Cortex of kidney (tissue), 1 donor: ENCODE measurements at places on chromosomes 11 and 22.

DNA sequence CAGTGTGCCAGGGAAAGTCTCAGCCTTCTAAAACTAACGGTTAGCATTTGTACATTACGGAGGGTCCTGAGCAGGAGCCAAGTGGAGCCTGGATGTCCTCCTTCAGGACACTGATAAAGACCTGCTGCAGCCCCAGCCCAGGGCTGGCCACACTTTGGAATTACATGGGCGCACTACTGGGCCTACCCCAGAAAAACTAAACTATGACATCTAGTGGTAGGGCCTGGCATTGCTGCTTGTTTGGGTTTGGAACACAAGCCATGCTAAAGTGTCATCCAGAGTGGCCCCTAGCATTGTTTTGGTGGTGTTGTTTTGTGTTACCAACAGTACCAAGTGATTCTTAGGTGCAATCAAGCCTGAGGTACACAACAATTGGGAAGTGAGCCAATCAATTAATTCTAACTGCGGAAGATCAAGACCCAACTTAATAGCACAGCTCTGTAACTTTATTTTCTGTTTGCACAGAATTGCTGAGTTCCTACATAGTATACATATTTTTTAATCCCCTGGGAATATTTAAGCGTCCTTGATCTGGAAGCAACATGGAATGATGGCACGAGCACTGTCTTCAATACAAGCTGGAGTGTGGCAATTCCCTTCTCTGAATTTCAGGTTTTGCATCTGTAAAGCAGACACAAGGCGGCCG, 340.7 kb downstream of the LARGE1 start:
- no peak for DNase-seq

DNA sequence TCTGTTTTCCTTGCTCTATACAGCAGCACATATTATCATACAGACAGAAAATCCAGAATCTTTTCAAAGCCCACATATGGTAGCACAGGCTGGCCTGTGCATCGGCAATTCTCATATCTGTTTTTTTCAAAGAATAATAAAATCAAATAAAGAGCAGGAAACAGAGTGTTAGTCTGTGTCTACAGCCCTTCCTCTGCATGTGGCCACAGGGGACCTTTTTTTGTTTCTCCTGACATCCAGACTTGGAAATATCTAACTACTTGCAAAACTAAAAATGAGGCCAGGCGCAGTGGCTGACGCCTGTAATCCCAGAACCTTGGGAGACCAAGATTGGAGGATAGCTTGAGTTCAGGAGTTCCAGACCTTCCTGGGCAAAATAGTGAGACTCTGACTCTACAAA, 20.3 kb downstream of the LAYN start:
- DNase-seq, result no peak

- DNase-seq, result no peak
These were observed 16.0 kb downstream of the RRP8 start for GRCh38 chr11:6587360-6587953.

DNA sequence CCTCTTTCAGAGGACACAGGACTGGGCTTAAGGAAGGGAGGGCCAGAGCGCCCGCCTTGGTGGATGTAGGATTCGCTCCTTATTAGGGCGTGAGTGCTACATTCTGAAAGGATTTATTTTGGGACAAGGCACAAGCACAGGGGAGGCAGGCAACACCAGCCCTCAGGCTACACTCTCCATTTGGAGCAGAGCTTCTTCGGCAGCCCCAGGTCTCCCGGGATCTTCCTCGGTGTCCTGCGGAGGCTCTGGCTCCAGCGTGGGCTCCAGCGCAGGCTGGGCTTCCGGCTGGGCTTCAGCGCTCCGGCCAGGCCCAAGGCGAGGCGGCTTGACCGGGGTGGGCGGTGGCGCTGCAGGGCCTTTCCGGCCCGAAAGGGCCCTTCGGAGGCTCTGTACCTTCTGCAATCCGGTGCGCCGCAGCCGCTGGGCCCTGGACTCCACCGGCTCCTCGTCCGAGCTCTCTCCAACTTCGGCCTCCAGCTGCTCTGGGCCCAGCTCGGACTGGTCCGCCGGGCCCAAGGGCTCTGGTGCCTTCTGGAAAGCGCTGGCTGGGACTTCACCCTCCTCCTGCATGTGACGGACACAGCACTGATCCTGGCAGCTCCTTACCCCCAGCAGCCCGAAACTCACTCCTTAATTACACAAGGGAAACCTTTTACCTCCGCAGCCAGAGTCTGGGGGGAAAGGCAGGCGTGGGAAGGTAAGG, 1.1 kb downstream of the CAVIN3 start:
- peak; percentile 21 for DNase-seq

- no peak for DNase-seq
These were observed 198.3 kb upstream of the PLET1 start for GRCh38 chr11:112459001-112459400.

- DNase-seq, result no peak
These were observed 11.1 kb downstream of the KCNJ4 start for GRCh38 chr22:38443628-38444521.

- DNase-seq, result no peak
These were observed 12.3 kb downstream of the IL17RA start for GRCh38 chr22:17097062-17097461.

GRCh38 chr11:126210871-126211235, 597 bp downstream of the RPUSD4 start:
- DNase-seq, result no peak

- no peak for DNase-seq
These were observed 56.8 kb downstream of the CDKN1C start for GRCh38 chr11:2828585-2829330.

DNA sequence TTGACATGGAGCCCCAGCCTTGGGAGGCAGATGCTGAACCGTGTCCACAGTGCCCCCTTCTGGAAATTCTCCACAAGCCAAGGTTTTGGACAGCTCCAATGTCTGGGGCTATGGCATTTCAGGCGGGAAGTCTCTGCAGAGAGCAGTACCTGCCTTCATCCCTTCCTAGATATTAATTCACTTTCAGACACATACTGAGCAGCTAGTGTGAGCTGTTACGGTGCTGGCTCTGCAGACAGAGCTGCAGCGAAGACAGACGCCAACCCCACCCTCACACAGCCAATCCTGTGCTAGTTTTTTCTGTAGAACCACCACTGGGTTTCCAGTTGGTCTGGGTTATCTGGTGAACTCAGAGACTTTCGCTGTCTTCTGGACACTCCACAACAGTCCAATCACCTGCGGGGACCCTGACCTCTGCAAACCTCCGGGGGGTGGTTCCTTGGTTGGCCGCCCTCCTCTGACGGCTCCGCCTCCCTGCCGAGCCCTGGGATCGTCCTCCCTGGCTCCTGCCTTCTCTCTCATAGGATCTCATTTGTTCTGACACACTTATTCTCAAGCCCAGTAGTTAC, 9.1 kb downstream of the LMF2 start:
- no peak for DNase-seq

- no peak for DNase-seq
These were observed 17.4 kb downstream of the SMCO4 start for GRCh38 chr11:93525601-93526345.

DNA sequence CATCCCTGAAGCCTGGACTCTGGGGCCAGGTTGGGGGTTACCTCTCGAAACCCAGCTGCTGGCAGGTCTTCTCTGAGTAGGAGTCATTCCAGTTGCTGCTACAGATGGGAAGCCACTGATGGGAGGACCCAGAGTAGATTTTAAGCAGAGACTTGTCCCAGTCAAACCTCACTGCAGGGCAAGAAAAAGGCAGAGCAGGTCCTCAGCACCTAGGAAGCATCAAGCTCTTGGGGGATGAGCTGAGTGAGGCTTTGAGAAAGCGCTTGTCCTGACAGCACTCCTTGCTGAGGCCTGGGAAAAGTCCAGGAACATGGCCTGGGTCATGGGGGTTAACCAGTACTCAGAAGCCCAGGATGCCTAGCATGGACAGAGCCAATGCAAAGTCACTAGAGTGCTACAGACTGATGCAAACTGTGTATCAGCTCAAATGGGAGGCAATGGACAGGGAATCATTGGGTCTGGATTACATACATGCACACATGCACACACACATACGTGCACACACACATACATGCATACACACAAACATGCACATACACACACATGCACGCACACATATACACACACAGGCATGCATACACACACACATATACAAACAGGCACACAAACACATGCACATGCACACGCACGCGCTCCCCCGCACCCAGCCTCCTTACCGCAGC, 15.3 kb downstream of the TMPRSS13 start:
- DNase-seq, result no peak

DNA sequence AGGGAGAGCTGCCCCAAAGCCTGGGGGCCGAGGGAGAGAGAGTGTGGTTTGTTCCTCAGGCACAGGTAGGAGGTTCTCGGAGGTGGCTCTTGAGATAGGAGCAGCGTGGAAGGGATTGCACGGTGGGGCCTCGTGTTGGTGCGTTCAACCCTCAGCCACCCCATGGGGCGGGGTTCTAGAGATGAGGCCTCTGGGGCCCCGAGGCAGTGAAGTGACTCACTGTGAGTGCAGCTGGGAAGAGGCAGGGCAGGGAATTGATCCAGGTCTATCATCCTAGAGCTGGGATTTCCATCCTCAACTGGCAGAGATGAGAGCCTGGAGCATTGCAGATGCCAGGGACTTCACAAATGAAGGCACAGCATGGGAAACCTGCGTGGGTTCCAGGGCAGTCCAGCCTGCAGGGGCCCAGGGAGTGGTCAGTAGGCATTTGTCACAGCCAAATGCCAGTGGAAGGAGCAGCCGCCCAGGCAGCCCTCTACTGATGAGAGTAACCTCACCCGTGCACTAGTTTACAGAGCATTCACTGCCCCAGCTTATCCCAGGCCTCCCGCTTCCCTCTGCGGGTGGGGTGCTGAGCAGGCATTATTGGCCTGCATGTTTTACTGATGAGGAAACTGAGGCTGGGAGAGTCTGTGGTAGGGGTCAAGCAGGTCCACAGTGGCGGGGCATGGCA, 5.1 kb upstream of the SMARCB1 start:
- no peak for DNase-seq

GRCh38 chr11:28808771-28809170, 700.6 kb downstream of the METTL15 start:
- DNase-seq, result no peak

DNA sequence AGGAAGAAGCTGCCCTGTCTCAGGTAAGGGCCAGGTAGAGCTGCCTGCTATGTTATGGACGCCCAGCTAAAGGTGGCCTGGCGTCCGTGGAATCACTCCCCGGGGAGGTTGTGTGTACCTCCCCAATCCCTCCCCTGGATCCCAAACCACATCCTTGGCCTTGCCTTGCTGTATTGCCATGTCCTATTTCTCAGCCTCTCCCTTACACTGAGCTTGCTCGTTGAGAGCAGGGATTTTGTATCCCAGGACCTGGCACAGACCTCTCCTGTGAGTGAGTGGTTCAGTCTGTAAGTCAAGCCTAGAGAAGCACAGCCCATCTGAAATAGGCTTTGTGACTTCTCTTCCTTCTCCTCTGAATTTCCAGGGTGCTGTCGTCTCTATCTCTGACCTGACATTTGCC, 53.9 kb downstream of the TRAF6 start:
- DNase-seq, result no peak

- DNase-seq, result no peak
These were observed 29.5 kb upstream of the FTH1 start for GRCh38 chr11:61996933-61997332.

DNA sequence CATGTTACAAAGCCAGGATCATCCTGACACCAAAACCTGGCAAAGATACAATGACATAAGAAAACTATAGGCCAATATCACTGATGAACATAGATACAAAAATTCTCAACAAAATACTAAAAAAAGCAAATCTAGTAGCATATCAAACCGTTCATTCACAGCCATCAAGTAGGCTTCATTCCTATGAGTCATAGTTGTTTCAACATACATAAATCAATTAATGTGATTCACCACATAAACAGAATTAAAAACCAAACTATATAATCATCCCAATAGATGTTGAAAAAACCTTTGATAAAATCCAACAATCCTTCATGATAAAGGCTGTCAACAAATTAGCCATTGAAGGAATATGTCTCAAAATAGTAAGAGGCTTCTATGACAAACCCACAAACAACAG, 1007.2 kb upstream of the RAG2 start:
- no peak for DNase-seq

DNA sequence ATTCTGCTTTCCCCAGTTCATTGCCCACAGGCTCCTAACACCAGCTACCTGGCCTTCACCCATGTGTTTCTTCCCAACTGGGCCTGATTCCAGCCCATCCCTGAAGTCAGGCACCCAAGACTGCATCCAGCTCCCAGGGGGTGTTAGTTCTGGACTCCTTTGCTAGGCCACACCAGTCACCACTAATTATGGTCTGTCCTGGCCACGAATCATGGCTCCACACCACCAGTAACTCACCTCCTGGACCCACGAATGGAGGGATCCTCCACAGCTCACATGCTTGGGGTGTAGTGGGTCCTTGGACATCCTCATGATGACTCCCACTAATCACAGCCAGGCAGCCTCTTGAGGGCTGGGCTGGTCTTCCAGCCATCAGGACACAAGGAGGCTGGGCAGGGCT, 3.6 kb upstream of the RASL10A start:
- DNase-seq, result no peak

GRCh38 chr11:111774955-111775710, 8.9 kb upstream of the PPP2R1B start:
- no peak for DNase-seq

DNA sequence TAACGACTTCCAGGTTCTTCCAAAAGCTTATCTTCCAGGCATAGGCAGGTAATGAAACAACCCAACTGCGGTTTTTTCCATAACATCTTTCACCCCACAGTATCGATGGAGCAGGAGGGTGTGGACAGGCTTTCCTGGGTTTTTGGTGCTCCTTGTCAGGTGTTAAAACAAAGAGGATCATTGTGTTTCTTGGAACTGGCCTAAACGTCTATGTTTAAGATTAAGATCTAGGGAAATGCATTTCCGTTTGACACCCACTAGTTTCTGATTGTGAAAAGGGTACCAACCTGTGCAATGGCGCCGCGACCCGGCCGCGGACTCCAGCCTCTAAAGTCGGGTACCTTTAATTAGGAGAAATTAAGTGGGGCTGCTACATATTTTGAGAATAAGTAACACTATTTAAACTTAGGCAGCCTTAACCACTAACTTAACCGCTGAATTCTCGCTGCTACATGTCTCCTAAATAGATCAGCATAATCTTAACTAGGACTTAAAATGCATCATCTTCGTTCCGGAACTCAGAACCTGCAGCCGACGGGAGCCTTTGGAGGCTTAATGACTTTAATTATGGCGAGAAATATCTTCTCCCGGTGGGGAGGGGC, 31.5 kb downstream of the C22orf31 start:
- no peak for DNase-seq

DNA sequence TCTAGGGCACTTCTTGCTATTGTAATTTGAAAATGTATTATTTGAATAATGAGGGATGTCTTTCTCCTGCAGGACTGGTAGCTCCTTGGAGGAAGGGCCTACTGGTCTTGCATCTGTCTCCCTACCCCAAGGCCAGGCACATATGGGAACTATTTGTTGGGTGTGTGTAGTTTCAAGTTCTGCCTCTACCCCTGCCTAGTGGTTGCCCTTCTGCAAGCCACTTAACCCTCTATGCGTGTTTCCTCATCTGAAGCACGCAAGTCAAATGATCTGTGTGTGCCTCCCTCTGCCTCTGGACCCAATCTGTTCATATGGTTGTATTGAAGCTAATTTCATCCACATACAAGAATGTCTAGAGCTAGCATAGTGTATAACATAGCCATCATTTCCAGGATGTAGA, 67.0 kb downstream of the WNT11 start:
- DNase-seq, result no peak

- DNase-seq, result no peak
These were observed 84.5 kb downstream of the NECTIN1 start for GRCh38 chr11:119644502-119644901.
